Stimulated activated CD8-positive, alpha-beta memory T cell treated with anti-CD3 and anti-CD28 coated beads, Interleukin-4, amount 100 ng/mL, for 1 hour (primary cell): ENCODE measurements at places on chromosomes 7 and 10.

DNA sequence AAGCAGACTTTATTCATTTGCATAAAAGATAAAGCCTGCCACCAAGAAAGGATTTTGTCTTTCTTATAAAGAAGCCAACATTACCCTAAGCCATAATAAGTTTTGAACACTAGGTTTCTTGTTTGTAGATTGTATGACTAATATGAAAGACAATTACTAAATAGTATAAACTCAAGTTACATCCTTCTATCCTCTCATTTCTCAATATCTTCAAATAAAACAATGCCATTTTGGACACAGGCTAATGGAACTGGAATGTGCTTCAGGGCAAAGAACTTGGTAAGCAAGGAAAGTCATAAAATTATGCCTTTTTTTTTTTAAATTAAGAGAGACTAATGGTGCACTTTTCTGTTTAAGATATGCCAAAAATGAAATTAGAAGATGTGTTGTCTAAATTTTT lies 137.7 kb downstream of the DKK1 start:
- no peak for DNase-seq

DNA sequence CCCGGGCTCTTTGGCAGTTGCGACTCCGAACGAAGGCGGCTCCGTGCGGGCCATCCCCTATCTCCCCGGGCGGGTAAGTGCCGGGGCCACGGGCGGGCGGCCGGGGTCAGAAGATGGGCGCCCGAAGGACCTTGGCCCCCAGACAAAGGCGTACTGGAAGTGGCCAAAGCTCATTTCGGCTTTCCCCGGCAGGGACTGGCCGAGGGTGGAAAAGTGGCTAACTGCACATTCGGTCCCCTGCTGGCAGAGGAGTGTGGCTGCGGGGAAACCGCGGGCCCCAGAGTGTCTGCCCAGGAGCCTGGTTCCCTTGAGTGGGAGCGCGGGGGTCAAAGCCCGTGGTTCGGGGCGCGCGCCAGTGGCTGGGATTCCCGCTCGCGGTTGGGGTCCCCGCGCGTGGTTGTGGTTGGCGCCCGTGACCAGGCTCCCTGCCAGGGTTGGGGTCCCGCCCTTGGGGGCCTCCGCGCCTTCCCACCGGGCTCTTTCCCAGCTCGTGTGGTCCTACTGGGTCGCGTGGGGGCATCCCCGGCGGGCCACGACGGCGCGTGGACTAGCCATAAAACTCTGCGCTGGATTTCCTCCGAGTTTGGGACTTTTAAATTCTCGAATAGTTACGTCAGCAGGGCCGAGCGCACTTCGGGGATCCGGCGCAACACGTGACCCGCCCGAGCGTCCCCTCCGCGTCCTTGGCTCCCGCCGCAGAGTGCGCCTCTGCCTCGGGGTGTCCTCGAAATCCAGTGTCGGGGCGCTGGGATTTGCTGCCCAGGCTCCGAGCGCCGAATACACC lies 124.4 kb downstream of the TACC2 start:
- DNase-seq: no peak

DNA sequence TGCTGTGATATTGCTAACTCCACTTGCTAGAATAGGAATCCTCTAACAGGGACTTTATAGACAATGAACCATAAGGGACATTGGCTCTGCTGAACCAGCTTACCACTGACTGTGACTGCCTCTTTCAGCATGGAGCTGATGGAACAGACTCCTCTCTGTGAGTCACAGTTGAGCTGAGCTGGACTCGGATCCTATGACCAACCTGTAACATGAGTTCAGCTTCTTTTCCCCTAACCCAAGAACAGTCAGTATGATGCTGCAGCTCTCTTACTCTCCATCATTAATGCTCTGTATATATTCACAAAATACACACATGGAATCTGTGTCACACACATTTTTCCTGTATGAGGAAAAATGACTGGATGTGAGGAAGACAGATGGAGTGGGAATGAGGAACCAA lies 177.9 kb upstream of the BET1 start:
- no peak for DNase-seq

- DNase-seq: no peak
These were observed 28.4 kb upstream of the MRC1 start for GRCh38 chr10:17780727-17781126.

- DNase-seq: no peak
These were observed 2.9 kb upstream of the TMEM225B start for GRCh38 chr7:99594948-99595745.

- no peak for DNase-seq
These were observed 282.1 kb downstream of the ZEB1 start for GRCh38 chr10:31601136-31601535.

GRCh38 chr7:23212841-23213240 lies 31.0 kb downstream of the NUP42 start:
- DNase-seq: no peak

- DNase-seq: no peak
These were observed 73.2 kb upstream of the CCAR1 start for GRCh38 chr10:68647672-68648341.

- DNase-seq: no peak
These were observed 83.1 kb downstream of the ITIH5 start for GRCh38 chr10:7583626-7584025.

GRCh38 chr7:21089653-21090052 lies 303.0 kb upstream of the SP8 start:
- no peak for DNase-seq

DNA sequence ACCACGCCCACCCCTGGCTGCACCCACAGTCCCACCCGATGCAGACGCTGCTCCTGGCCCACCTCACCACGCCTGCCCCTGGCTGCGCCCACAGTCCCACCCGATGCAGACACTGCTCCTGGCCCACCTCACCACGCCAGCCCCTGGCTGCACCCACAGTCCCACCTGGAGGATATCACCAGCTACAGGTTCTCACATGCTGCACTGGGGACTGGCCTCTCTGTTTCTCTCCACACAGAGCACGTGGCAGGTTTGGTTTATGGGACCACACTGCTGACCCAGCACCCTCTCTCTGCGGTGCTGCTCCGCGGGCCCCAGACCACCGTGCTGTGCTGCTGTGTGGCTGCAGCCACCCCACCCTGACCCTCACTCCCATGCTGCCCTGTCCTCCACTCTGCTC lies 120.9 kb downstream of the VIPR2 start:
- no peak for DNase-seq

DNA sequence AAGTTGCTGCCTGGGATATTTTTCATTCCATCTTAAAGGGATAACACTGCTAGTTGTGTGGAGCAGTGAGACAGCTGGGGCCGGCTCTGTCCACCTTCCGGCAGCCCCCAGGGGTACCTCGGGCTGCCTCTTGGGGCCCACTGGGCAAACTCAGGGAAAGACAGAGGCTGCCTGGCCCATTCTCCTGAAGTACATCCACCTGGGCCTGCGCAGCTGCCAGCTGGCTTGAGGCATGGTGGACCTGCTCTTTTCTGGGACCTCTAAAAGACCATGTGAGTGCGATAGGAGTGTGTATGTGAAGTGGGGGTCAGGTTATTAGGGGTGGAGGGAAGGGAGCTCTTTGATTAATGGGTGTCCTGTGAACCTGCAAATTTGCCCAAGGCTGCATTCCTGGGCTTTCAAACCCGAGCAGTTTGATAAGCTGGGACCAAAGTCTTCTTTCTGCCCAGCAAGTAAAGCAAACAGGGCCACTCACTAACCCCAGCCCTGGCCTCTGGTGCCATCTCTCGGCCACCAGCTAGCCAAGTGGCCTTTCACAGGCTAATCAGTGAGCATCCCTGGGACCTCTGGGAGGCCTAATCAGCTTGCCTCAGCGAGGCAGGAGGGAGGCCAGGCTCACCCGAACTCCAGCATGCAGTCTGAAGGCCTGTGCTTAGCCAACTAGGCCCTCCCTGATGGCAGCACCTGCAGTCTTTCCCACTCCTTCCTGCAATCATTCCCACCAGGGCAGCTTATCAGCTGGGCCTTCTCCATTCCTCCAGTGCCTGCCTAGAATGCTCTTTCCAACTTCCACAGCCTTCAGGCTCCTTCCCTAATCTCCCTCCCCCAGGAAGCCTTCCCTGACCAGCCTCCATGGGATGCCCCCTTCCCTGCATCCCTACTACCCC lies 954.7 kb upstream of the ZNF722 start:
- no peak for DNase-seq

GRCh38 chr7:66296557-66296956 lies 91.4 kb downstream of the TPST1 start:
- no peak for DNase-seq

- DNase-seq: no peak
These were observed 31.8 kb upstream of the SRGN start for GRCh38 chr10:69056129-69056528.

DNA sequence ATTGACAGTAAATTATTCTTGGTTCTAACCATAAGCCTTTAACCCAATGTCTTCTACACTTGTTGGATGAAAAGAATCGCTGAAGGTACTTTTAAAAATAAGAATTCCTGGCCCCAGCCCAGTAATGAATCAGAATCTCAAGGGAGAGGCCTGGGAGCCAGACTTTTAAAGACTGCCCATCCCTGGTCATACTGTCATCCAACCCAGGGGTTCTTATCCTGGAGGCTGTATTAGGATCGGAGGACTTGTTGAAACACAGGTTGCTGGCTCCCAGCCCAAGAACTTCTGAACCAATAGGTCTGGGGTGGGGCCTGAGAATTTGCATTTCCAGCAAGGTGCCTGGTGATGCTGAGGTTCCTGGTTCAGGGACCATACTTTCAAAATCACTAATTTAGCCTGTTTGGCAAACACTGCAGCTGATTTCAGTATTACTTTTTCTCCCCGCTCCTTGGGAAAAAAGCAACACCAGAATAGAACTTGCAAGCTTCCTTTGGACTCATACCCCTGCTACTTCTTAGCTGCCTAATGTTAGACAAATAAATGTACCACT lies 79.5 kb upstream of the FAM133B start:
- no peak for DNase-seq

DNA sequence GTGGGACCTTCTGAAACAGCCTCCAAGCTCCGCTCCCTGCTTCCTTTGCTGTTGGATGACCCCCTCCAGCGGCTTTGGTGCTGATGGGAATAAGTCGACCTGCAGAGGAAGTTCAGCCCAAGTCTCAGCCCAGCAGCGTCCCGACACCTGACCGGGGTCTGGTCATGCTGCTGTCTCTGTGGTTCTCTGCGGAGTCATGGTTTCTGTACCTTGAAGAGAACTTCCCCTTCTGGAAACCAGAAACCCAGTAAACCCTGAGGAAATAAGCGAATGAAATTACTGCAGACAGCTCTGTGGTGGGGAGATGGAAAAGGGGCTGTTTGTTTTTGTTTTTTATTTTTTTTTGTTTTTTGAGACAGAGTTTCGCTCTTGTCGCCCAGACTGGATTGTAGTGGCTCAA lies 18.3 kb upstream of the ZNF12 start:
- DNase-seq: no peak

GRCh38 chr10:43221419-43222209 lies 45.3 kb downstream of the RASGEF1A start:
- no peak for DNase-seq

GRCh38 chr10:14751014-14751896 lies 23.4 kb downstream of the FAM107B start:
- DNase-seq: no peak

DNA sequence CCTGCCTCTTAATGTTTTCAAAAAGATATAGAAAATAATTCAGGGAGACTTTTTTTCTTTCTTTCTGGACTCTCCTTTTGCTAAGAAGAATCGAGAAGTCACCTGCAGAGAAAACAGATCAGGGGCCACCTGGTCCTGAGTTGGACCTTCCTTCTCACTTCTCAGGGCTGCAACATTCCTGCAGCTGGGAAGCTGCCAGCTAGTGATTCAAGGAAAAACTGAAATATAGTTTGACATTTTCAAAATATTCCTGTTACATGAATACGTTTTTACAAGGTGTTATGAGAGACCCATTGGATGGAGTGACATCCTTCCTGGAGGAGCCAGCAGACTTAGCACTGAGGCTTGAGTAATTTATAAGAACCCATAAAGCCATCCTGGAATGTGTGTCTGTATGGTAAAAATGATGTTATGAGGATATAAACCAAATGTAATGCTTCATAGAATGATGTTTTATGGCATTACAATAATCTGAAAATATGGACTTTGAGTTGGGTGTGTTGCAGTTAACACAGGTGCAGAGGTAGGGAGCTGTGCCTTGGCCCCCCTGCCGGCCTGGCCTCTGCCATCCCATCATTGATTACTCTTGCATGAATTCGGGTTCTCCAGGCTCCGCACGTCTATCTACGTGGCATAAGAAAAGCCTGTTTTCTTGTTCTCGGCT lies 149.7 kb downstream of the PAXIP1 start:
- no peak for DNase-seq

- no peak for DNase-seq
These were observed 24.5 kb upstream of the IL6 start for GRCh38 chr7:22702516-22702915.

GRCh38 chr10:13633689-13634088 lies 46.9 kb downstream of the PRPF18 start:
- no peak for DNase-seq

- no peak for DNase-seq
These were observed 602.7 kb upstream of the SORCS1 start for GRCh38 chr10:107767185-107767584.

DNA sequence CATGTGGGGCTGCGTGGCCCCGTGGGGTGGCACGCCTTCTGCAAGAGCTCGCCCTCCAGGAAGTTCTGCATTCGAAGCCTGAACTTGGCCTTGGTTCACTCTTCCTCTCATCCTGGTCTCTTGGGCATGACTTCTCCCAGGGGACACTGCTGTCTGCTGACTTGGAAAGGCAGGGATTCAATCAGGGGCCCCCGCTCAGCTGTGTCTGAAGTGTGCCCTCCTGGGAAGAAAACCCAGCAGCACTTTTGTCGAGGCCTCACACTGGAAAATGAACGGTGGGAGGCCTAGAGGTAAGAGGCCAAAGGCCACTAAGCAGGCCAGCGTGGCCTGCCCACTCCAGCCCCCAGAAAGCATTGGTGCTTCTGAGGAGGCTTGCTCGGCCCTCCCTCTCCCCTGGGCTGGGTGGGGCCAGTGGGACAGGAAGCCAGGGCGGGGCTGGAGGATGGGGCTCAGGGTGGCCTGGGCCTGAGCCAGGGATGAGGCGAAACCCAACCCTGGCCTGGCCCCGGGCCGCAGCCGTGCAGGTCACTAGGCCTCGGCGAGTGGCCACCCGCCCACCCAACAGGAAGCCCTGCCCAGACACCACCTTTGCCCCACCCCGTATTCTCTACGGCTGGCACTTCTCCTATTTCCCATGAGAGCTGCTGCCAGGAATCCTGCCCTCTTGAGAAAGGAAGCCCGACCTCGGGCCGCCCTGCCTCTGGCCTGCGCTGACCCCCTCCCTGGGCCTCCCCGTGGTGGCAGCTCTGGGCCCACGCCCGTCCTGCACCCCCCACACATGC lies 81.1 kb downstream of the ZMIZ1 start:
- DNase-seq: no peak

- DNase-seq: no peak
These were observed 178.1 kb downstream of the CALN1 start for GRCh38 chr7:72234086-72234485.

- no peak for DNase-seq
These were observed 102.1 kb upstream of the ABCB5 start for GRCh38 chr7:20513341-20513740.
